ENCODE measurements at places on chromosomes 1 and 21.

GRCh38 chr1:51630393-51630792, 13.5 kb downstream of the OSBPL9 start:
- DNase-seq = no peak

DNA sequence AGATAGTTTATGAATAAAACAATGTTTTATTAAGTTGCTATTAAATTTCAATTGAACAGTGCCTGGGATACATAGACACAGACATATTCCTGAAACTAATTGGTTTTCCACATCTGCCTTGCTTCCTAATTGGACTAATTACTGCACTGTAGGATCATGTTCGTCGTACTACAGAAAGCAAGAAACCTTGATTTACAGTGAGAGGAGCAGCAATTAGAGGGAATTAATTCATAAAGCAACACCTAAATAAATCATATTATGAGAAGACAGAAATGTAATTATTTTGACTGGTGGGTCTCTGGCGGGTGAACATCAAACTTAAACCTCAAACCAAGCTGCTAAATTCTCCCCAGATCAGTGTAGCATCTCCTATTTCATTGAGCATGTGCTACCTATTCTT, 124.6 kb upstream of the CAMK1G start:
- DNase-seq = no peak

DNA sequence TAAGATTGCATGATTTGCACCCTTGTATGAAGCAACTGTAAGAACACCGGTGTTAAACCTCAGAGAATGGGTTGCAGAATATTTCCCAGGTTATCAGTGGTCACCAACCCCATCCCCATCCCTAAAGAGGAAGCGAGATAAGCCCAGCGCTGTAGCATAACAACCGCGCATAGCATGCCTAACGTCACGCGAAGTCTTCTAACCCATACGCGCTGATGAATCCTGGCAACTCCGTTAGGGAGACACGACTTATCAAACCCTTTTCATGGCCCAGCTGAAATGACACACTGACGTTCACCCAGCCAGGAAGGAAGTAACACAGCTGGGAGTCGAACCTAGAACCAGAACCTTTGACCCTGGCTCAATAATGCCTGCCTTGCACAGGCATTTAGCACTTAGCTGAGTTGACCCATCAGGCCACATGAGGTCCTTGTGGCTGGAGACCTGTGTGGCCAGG, 24.2 kb downstream of the TMEM51 start:
- DNase-seq = no peak

DNA sequence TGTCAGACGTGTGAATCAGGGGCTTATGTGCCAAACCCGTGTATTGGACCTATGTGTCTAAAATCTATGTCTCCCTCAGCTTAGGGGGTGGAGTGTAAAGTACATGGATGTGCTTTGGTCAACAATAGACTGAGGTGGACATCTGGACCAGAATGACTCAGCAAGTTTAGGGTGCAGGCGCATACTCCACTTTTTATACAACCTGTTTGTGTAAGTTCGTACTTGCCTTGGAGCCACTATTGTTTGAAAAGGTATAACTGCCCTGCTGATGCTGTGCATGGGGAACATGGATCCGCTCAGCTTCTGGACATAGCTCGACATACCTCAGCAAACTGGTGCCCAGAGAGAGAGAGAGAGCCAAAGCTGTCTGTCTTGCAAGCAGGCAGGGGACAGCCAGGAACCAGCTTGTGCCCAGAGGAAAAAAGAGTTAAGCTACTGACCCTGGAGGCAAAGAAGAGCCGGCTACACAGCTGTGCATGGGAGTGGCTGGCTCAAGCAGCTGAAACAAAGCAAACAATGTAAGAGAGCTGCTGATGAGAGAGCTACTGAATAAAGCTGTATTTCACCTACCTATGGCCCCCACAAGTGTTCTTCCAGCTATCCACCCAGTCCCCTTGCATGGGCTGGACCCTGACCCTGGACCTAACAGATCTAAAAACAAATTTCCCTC, 41.2 kb downstream of the GJA5 start:
- DNase-seq = no peak

DNA sequence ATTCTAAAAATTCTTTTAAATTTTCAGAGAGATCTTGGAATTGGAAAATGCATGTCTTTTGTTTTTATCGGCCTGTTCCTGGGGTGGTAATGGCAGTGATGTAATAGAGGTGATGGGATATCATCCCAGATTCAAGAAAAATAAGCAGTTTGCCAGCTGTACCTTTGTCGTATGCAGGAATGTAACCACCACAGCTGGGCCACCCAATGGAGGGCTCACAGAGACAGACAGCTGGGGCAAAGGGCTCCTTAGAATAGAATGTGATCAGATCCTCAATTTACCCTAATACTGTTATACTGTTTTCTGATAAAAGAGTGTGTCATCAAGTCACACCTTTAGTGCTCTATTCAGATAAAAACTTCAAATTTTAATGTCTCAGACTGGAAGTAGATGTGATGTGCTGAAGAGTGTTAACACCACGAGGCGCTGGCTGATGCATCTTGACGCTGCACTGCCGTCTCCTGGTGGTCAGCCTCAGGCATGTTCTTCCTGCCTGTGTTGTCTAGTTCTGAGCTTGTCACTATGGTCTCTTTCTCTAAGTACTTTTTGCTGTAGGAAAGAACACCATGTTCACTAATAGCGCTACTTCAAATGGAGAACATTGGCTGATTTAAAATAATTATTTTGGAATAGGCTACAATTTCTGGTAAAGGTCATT, 78.8 kb downstream of the C1orf21 start:
- DNase-seq = no peak

- no peak for DNase-seq
Observed at GRCh38 chr1:3461238-3461933, 6.9 kb downstream of the ARHGEF16 start.

GRCh38 chr1:21097729-21098128, 79.0 kb downstream of the EIF4G3 start:
- DNase-seq = no peak

- no peak for DNase-seq
Observed at GRCh38 chr1:190179817-190180216, 297.8 kb downstream of the BRINP3 start.

DNA sequence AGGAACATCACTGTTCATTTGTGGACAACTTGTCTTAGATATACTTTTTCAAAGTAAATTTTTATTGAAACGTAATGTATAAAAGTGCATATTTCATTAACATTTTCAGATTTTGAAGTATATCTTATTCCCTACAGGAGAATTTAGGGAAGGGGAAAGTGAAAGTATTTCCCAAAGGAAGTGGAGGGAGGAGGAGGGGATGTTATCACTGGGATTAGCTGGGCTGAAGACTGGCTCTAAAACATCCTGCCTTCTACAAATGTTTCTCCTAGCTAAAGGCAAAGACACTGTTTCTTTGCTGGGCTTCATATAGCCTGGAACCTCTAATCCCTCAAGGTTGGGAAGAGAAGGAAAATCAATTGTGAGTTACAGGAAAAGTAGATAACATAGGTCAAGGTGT, 7.1 kb upstream of the ZNF697 start:
- DNase-seq = no peak

DNA sequence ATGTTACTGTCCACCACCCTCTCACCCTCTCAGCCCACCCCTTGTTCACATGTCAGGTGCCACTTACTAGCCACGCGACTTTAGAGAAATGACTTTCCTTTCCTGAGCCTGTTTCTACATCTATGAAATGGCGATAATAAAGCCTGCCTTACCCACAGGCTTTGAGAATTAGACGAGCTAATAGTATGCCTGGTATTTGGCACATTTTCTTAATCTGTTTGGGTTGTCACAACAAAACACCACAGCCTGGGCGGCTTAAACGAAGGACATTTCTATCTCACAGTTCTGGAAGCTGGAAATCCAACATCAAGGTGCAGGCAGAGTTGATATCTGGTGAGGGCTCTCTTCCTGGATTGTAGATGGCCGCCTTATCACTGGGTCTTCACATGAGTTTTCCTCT, 273.9 kb upstream of the FMN2 start:
- no peak for DNase-seq

DNA sequence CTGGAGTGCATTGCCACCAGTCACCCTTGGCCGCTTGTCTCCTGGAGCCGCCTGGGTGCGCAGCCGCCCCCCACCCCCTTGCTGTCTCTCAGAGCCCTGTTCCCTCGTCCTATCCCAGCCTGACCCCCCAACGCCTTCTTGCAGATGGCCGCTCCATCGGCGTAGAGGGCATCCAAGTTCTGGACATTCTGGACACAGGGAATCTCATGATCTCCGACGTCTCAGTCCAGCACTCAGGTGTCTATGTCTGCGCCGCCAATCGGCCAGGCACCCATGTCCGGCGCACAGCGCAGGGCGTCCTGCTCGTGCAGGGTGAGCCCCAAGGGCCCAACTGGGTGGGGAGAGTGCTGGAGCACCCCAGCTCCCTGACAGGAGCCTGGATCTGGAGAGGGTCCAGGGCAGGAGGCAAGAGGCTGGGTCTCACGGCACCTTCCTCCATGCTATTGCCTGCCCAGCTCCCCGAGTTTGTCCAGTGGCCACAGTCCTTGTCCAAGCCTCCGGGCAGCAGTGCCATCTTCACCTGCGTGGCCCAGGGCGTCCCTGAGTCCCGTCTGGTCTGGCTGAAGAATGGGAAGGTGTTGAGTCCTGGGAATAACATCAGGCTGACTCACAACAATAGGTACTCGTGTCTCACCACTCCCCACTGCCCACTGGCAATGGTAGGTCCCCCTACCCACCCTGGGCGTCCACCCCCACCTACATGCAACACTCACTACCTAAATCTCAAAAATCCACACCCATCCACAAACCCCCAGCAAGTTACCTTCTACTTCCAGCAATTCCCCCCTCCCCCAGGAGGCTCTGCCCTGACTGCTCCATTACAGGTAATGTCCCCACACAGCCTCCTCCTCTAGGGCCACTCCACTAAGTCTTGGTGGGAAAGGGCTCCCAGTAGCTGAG, 24.6 kb downstream of the SLC27A3 start:
- DNase-seq = no peak

GRCh38 chr1:98119796-98120195, 199.0 kb upstream of the DPYD start:
- DNase-seq = no peak
